ENCODE measurements at places on chromosomes 6 and 20.

GRCh38 chr20:22546344-22546743 is 38.0 kb downstream of the FOXA2 start:
- no peak for DNase-seq

DNA sequence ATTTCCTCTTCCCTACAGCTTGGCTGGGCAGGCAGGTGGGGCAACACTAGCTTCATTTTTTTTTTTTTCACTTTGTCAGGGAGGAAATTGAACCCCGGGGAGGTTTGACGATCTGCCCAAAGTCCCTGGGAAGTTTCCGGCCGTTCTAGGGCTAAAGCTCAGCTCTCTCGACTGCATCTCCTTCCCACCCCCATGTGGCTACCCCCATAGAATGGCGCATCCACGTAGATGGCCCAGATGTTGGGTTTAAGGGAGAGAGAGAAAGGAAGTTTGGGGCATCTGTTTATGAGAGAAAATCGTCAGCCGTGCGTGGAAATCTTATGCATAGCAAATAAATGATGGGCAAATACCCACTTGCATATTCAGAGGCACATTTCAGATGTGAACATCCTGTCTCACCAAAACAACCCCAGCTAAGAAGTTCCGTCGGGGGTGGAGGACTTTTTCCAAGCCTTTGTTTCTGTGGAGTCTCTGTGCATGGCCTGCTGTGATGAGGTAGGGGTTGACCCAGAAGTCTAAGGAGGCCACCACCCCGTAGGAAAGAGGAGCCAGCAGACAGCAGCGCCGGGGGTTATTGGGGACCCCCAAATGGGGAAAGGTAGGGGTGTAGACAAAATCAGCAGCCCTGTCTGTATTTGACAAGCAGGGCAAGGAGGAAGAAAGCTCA is 40.5 kb upstream of the ZNF831 start:
- DNase-seq = no peak

- DNase-seq = no peak
Measured at GRCh38 chr6:128275030-128275429, 245.4 kb downstream of the PTPRK start.

GRCh38 chr6:37622646-37623071 is 75.0 kb downstream of the MDGA1 start:
- DNase-seq = no peak

- DNase-seq = no peak
Measured at GRCh38 chr6:156392648-156393047, 384.5 kb upstream of the ARID1B start.

- DNase-seq = no peak
Measured at GRCh38 chr6:107547451-107547840, 57.5 kb downstream of the SOBP start.
